Renal pelvis (tissue), 12 donors: ENCODE measurements at places on chromosomes 13 and 19.

DNA sequence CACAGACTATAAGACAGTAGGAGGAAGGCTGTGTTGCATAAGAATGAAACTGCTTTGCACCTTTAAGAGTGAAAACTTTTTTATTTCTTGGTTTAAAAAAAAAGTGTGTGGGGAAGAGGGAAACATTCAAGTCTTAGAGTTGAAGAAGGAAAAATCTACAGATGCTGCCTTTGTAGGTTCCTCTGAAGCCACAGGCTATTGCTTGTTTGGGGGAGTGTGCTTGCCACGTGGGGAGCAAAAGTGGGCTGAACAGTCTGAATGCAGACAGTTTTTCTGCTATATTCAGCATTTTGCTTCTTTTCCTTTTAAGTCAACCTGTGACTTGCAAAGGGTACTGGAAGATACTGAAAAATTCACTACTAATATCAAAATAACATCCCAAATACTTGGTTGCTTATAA is 36.9 kb downstream of the EFNB2 start:
- no peak for DNase-seq

DNA sequence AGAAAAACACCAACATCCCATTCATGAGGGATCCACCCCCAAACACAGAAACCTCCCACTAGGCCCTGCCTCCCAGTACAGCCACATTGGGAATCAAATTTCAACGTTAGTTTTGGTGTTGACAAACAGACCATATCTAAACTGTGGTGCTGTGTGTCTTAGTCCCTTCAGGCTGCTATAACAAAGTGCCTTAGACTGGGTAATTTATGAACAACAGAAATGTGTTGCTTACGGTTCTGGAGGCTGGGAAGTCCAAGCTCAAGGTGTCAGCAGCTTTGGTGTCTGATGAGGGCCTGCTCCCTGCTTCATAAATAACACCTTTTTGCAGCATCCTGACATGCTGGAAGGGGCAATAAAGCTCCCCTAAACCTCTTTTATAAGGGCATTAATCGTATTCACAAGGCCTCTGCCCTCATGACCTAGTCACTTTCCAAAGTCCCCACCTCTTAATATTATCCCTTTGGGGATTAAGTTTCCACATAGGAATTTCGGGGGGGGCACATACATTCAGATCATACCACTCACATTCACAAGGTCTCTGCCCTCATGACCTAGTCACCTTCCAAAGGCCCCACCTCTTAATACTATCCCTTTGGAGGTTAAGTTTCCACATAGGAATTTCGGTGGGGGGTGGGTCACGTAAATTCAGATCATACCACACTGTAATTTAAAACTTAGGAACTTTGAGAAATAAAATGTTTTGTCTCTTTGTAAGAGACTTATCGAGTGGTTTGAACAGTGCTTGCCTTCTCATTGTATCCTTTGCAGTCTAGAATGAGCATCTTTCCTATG is 27.5 kb downstream of the ZNF507 start:
- no peak for DNase-seq

DNA sequence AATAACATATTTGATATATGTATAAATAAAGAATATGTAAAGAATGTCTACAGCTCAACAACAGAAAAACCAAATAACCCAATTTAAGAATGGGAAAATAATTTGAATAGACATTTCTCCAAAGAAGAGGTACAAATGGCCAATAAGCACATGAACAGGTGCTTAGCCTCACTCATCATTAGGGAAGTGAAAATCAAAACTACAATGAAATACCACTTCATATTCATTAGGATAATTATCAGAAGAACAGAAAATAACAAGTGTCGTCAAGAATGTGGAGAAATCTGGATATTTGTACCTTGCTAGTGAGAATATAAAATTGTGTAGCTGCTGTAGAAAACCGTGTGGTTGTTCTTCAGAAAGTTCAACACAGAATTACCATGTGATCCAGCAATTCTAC is 8.4 kb upstream of the SUPT20H start:
- DNase-seq: no peak

GRCh38 chr13:33730147-33730546 is 87.8 kb upstream of the RFC3 start:
- no peak for DNase-seq

DNA sequence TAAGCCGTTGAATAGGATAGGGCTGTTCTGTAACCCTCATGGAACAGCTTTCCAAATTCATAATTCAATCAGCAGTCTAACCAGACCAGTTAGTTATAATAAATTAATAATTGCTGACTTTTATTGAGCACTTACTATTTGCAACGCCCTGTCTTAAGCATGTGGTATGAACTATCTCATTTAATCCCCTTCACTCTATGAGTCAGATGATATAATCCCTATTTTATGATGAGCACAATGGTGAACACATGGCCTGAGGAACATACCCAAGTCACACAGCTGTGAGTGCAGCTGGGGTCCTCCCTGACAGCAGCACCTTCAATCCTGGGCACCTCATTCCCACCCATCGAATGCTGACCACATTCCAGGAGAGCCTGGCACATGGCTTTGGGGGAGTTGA is 28.0 kb upstream of the SACS start:
- no peak for DNase-seq

- no peak for DNase-seq
Observed at GRCh38 chr19:38834590-38834989, 3.0 kb upstream of the ECH1 start.

- no peak for DNase-seq
Observed at GRCh38 chr13:32025730-32026129, 5.8 kb upstream of the FRY start.

- DNase-seq: no peak
Observed at GRCh38 chr13:105719859-105720258, 815.6 kb downstream of the EFNB2 start.

GRCh38 chr13:51795419-51795818 is 8.5 kb downstream of the DHRS12 start:
- DNase-seq: no peak

DNA sequence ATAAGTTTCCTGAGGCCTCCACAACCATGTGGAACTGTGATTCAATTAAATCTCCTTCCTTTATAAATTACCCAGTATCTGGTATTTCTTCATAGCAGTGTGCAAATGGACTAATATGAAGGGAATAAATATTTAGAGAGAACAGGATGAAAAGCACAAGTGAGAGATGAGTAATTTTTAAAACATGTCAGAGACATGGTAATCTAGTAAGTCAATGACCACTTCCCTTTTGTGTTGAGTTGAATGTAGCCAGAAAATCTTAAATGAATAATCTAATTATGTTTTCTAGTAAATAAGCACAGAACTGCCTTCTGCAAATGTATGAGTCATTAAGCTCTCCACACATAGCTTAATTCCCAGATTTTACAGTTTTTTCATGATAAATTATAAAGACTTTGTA is 524.1 kb upstream of the SLITRK5 start:
- no peak for DNase-seq

GRCh38 chr13:101202590-101202989 is 213.7 kb downstream of the NALCN start:
- DNase-seq: no peak

DNA sequence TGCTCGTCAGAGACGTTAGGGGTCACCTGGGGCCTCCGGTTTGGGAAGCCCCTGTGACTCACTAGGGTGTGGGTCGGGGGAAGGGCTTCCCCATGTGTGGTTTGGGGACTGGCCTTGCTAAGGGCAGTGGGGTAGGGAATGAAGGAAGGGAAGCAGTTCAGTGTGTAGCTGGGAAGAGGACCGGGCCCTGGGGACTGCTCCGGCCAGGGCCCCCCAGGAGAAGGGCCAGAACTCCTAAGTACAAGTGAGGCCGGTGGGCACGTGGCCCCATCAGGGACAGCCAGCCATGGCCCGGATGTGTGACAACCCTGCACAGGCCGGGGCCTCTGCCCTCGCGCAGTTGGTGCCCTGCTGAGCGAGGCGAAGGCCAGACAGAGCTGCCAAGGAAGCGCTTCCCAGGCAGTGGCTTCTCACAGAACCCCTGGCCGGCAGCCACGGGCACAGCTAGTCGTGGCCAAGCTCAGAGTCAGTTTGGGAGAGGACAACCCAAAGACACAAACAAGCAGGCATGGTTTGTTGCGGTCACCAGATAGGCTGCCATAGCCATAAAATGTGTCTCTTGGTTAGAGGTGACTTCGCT is 25.7 kb downstream of the TEX29 start:
- no peak for DNase-seq
